ENCODE measurements at places on chromosomes 2 and 18.

GRCh38 chr2:42787788-42788477 lies 4.5 kb downstream of the HAAO start:
- DNase-seq, result no peak

DNA sequence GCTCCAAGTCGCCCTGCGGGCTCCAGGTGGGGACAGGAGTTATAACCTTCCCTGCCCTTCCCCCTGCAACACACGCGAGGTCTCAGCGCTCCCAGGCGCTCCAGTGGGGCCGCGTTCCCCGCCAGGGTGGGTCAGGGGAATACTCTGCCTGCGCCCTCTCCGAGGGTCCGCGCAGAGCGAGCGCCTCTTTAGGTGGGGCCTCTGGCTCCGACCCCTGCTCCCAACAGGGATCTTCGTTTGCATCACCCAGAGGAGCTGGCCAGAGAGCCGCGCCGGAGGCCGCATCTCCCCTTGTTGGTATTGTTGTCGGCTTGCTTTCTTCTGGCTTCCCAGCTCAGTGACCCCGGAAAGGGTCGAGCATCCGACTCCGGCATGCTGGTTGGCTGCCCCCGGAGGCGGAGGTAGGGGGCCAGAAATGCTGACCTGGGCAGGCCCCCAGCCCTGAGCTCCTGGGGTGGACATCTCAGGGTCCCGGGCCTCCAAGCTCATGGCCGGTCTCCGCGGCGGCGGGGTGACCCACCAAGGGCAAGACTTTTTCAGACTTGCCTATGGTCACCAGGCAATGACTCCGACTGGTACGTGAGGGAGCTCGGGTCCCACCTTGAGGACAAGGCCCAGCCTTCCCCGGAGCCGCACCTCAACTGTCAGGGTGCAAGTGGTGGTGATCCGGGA lies 11.2 kb upstream of the EN1 start:
- DNase-seq, result no peak

- no peak for DNase-seq
Observed at GRCh38 chr2:167863377-167863776, 384.0 kb downstream of the STK39 start.

GRCh38 chr2:26846334-26847306 lies 1.3 kb upstream of the DPYSL5 start:
- DNase-seq, result no peak

DNA sequence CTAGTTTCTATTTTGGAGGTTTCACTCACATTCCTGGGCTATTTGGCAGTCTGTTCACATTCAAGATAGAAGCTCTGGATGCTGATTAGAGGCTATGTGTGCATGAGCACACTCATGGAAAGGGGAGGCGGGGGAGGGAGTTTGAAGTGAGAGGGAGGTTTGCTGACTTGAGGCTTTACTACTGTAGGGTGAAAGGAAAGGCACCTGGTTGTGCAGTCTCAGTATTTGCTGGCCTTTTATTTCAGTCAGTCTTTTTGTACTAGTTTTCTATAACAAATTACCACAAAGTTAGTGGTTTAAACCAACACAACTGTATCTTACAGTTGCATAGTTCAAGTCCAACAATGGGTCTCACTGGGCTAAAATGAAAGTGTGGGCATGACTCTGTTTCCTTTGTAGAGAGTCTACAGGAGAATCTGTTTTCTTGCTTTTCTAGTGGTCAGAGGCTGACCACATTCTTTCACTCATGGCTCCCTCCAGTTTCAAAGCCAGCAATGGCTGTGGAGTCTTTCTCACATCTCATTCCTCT lies 47.7 kb upstream of the NR4A2 start:
- no peak for DNase-seq

DNA sequence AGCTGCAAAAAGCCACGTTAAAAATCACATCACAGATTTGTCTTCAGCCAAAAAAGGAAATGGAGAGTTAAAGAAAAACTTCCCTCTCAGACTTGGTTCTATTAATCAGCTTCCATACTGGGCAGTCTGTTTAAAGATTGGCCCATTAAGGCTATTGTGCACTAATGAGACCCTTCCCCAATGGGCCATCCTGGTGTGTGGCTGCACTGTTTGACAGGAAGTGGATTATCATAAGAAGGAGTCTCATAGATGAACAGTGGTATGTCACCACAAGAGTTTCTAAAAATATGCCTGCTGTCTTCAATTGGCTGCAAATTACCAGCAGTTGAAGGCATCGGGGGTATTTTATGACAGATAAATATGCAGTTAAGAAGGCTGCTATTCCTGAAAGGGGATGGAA lies 247.6 kb upstream of the THSD7B start:
- no peak for DNase-seq

DNA sequence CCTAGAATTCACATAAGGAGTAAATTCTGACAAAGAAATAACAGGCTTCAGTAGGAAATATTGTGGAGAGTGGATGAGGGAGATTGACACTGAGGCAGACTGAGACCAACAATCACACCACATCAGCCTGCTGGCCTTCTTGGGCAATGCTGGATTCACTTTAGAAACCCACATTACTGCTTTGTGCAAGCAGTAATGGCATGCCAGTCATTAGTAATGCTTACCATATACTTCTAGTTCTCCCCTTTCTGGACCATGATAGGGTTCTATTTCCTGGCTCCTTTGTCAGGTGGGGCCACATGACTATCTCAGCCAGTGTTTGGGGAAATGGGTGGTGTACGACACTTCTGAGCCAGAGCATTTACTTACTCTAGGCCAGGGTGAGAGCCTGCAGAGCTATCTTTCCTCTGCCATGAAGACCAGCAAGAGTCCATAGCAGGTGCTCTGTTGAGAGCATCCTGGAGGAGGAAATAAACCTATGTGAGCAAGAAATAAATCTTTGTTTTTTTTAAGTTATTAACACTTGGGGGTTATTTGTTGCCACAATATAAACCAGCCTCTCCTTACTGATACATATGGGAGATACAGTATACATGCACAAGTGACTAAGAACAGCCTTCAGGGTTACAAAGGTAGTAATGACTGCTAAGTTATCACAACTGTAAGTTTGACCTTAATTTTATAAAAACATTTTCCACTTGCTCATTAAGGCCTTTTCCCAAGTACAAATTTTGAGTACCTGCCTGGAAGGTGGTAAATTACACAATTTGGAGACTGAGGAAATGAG lies 89.3 kb upstream of the TANK start:
- no peak for DNase-seq

DNA sequence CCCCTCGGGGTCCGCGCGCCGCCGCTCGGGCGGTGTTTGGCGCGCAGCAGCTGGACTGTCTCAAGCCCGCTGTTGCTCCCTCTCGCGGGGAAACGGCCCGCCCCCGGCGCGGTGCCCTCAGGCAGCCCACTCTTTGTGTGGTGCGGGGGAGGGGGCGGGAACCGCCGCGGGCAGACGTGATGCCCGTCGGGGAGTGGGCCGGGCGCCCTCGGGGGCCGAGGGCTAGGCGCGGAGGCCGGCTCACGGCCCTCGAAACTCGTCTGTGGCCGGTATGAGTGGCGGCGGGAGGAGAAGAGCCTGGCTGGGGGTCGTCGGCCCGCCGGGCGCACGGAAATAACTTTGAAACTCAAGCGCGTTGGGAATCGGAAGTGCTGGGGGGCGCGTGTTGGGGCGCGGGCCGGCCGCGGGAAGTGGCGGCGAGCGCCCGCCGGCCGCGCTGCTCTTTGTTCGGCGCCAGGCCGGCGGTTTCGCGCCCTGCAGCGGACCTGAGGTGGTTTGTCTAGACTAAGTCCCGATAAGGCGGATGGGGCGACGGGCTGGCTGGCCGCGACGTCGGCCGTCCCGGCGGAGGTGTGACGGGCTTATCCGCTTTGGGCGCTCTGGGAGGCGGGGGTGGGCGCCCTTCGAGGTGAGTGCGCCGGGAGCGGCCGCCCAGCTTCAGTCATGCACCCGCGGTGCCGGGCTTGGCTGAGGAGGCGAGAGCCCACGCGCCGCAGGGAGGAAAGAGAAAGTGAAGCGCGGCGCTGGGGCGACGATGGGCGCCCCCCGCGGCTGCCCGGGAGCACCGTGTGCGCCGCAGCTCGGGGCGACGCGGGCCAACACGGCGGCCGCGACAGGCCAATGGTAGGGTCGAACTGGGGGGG lies 679 bp downstream of the PTMA start:
- peak; percentile 32 for DNase-seq

DNA sequence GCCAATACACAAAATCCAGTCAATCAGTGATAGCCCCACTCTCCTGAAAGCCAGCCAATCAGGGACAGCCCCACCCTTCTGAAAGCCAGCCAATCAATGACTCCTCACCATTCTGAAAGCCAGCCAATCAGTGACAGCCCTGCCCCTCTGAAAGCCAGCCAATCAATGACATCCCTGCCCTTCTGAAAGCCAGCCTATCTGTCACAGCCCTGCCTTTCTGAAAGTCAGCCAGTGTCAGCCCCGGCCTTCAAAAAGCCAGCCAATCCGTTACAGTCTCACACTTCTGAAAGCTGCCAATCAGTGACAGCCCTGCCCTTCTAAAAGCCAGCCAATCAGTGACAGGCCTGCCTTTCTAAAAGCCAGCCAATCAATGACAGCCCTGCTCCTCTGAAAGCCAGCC lies 95.9 kb upstream of the HDAC4 start:
- no peak for DNase-seq

- no peak for DNase-seq
Observed at GRCh38 chr2:37168217-37168981, 11.6 kb upstream of the EIF2AK2 start.

DNA sequence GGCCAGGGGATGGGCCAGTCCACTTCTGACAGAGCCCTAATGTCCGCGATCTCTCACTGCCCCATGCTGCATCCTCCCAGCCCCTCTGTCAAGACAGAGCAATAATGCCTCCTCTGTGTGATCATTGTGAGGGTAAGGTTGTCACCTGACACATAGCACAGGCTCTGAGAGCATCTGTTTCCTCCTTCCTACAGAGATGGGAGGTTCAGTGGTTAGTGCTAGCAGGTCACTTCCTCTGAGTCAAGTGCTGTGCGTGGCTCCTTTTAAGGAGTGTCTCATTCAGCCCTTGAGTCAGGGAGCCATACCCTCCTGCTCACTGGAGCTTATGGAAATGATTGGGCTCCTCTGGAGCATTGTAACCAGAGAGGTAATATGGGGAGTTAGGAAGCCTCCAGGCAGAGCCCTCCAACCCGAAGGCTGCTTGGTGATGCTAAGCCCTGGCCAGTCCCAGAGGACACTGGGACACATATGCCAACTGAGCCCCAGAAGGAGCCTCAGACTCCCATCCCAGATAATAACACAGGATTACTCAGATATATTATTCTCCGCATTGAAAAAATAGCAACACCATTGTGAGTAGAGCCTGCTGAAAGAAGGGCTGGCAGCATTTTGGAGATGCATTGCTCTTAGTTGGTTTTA lies 189.0 kb downstream of the GALNT1 start:
- no peak for DNase-seq

DNA sequence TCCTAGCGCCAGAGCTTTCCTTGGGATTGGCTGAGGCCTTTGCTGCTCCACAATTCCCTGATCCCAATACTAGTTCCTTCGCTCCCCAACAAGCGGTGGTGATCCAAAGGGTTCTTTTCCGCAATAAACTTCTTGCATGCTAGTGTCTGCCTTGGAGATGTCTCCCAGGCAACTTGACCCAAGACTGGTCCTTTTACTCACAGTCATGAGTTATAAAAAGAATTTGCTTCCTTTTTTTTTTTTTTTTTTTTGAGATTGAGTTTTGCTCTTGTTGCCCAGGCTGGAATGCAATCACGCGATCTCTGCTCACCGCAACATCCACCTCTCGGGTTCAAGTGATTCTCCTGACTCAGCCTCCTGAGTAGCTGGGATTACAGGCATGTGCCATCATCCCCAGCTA lies 89.8 kb upstream of the SP3 start:
- no peak for DNase-seq

DNA sequence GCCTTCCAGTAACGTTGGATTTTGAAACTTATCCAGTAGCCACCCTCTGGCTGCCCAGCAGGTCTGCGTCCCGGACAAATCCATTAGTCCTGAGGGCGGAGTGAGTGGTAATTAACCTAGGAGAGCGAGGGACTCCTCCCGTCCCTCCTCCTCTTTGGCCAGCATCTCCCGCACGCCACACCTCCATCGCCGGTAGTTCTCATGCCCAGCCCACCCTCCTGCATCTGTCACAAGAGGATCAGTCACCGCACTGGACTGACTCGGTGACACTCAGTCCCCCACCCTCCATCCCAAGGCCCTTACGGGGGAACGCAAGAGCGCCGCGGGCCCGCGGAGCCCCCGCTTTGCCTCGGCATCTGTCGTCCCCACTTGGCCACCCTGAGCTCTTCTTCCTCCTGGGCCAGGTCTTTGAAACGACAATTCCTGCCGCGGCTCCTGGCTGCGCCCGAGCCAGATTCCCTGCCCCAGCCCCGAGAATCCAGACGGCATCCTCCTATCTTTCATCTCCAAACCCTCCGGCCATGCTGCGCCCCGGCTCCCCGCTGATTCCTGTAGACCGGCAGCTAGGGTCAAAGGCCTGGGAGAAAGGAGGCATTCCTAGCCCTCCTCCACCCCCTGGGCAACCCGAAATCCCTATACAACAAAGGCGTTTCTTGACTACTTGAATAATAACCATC lies 77.5 kb downstream of the EIF2AK3 start:
- DNase-seq, result no peak

DNA sequence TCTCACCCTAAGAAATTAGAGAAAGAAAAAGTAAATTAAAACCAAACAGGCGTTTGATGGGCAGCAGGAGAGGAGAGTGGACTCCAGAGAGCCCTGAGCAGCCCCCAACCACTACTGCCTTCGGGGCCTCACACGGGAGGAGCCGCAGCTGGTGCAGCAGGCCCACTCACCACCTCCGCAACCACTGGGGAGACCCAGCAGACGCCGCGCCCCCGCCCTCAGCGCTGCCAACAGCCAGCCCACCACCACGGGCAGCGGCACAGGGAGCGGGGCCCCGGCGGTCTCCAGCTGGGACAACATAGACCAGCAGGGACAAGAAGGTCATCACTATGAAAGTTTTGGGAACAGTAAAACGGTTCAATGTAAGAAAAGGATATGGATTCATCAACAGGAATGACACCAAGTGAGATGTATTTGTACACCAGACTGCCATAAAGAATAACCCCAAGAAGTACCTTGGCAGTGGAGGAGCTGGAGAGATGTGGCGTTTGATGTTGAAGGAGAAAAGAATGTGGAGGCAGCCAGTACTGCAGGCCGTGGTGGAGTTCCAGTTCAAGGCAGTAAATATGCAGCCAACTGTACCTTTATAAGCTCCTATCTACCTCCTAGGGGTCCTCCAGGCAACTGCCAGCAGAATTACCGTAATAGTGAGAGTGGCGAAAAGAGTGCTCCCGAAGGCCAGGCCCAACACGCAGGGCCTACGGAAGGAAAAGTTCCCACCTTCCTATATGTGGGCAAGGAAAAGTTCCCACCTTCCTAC lies 76.5 kb downstream of the OLA1 start:
- no peak for DNase-seq

DNA sequence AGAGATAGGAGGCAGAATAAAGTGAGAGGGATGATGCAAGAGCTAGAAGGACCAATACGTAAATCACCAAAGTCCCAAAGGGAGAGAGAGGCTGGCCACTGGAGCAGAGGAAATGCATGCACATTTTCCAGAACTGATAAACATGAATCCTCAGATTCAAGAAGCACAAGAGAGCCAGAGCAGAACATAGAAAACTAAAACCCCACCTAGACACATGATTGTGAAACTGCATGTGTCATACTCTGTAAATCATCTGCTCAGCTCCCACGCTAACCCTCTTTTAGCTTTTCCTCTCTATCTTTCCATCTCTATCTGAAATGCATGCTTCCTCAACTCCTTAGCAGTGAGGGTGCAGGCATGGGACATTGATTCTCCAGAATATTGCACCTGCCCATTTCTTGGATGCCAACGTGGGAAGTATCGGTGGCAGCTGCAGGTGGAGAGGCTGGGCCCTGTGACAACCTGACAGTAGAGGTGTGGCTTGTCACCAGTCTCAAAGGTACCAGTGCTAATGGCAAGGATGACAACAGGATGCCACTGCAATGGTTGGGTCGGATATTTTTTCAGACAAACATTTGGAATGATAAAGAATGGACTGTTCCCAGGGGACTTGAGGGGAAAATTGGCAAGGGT lies 89.3 kb upstream of the OTOS start:
- no peak for DNase-seq

Data from stimulated activated CD8-positive, alpha-beta memory T cell treated with anti-CD3 and anti-CD28 coated beads, Interleukin-7, amount 100 ng/mL, for 1 hour (primary cell).